Germinal center (tissue), 1 donor: ENCODE measurements at places on chromosomes 6 and 20.
A peak's percentile ranks its signal among the peaks of the same experiment; 100 is the strongest.

GRCh38 chr6:143361536-143362191, 88.8 kb downstream of the ADAT2 start:
- DNase-seq = no peak

DNA sequence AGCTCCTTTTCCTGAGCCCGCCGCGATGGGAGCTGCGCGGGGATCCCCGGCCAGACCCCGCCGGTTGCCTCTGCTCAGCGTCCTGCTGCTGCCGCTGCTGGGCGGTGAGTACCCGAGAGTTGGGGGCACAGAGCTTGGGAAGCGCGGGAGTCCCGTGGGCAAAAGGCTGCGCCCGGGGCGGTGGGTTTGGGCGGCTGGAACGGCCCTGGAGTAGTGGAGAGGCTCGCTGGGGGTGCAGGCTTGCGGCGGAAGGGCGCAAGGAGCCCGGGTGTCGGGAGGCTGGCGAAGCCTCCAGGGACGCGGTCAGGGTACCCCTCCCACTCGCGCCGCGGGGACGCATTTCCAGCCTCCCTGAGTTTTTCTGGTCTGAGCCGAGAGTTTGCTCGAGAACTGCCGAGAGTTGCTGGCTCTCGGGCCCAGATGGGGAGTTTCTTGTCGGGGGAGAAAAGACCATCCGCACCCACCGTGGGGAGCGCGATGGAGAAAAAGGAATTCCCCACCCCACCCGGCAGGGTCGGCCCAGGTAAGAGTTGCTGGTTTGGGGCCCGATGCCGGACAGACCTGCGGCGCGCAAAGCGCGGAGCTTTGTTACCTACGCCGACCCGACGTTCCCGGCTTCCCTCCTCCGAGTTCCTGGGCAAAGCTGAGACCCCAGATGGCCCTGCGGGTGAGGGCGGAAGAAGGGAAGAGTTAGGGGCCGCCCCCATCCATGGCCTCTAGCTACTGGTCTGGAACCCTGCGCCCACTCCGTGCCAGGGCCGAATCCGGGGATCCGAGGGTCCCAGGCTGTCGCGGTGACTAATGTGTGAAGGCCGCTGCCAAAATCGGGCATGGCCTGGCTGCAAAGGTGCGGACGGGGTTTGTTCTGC, 584 bp downstream of the PTK7 start:
- no peak for DNase-seq

GRCh38 chr6:121652223-121652622, 216.8 kb downstream of the GJA1 start:
- DNase-seq = no peak

GRCh38 chr6:106046116-106046853, 39.9 kb upstream of the PRDM1 start:
- DNase-seq = no peak

GRCh38 chr6:1604158-1605003, 5.3 kb upstream of the FOXC1 start:
- peak; percentile 73 for DNase-seq

DNA sequence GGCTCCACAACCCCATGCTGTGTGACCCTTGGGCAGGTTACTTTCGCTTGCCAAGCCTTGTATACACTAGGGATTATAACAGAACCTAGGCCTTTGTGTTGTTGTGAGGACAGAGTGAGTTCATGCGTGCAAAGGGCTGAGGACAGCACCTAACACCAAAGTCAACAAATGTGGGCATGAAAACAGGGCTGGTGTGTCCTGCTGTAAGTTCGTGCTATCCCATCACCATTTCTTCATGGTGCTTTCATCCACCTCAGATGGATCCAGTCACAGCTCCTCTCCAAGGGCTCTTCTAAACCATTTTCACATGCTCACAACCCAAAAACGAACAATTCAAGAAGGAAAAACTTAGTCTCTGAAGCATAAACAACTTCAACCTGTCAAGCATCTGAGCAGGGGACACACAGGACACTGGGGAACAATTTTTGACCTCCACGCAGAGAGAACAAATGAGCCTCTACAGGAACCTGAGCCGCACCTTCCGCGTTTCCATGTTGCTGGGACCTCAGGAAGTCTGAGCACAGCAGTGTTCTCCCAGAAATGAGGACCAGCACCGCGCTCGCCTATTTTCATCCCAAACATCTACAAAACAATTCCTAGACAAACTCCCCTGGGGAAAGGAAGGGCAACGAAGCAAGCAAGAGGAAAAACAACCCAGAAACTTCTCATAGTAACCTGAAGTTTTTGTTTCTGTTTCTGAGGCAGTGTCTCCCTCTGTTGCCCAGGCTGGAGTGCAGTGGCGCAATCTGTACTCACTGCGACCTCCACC, 3.1 kb downstream of the LRP11 start:
- DNase-seq = no peak

DNA sequence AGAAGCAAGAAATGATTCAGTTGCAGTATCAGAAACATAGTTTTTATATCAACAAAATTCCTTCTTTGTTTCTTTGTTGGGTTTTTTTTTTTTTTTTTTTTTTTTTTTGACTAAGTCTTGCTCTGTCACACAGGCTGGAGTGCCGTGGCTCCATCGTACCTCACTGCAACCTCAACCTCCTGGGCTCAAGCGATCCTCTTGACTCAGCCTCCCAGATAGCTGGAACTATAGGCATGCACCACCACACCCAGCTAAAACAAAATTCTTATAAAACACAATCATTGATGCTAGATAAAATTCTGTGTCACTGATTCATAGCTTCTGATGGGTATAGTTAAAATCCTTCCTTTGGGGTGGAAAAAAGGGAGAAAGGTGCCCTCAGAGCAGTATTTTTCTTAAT, 110.3 kb upstream of the TNFAIP3 start:
- DNase-seq = no peak

- DNase-seq = no peak
Observed at GRCh38 chr6:143279385-143279784, 171.1 kb downstream of the ADAT2 start.

GRCh38 chr6:159819932-159820640, 20.0 kb downstream of the PNLDC1 start:
- DNase-seq = peak; percentile 18

GRCh38 chr20:51070621-51071020, 47.7 kb upstream of the KCNG1 start:
- no peak for DNase-seq

- no peak for DNase-seq
Observed at GRCh38 chr6:149988550-149989346, 25.0 kb downstream of the ULBP1 start.

DNA sequence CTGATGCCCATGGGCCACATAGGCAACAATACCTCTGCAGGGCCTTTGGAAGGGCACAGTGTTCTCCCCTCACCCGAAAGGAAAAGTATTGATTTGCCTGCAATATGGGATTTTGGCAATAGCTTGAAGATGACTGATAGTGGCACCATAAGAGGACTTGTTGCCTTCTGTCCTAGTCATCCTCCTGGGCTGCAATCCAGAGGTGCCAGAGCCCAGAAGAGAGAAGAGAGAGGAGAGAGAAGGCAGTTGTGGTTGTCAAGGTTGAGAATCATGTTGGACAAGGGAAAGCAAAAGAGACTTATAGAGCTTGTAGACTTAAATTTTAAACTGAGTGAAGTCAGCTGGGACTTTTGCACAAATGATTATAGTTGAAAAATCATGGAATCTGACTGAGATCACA, 14.6 kb downstream of the HDGFL1 start:
- DNase-seq = no peak

- DNase-seq = peak; percentile 76
Observed at GRCh38 chr6:30541515-30542403, 14.5 kb downstream of the GNL1 start.

- no peak for DNase-seq
Observed at GRCh38 chr6:12250383-12250770, 39.8 kb upstream of the EDN1 start.

GRCh38 chr20:14219801-14220461, 117.5 kb downstream of the FLRT3 start:
- no peak for DNase-seq

GRCh38 chr20:25237610-25238318, 10.1 kb upstream of the PYGB start:
- no peak for DNase-seq

GRCh38 chr6:3571250-3571681, 114.4 kb upstream of the SLC22A23 start:
- no peak for DNase-seq

GRCh38 chr6:89214197-89214596, 3.0 kb downstream of the GABRR1 start:
- DNase-seq = no peak

- no peak for DNase-seq
Observed at GRCh38 chr6:30963641-30964040, 19.9 kb upstream of the MUC21 start.

DNA sequence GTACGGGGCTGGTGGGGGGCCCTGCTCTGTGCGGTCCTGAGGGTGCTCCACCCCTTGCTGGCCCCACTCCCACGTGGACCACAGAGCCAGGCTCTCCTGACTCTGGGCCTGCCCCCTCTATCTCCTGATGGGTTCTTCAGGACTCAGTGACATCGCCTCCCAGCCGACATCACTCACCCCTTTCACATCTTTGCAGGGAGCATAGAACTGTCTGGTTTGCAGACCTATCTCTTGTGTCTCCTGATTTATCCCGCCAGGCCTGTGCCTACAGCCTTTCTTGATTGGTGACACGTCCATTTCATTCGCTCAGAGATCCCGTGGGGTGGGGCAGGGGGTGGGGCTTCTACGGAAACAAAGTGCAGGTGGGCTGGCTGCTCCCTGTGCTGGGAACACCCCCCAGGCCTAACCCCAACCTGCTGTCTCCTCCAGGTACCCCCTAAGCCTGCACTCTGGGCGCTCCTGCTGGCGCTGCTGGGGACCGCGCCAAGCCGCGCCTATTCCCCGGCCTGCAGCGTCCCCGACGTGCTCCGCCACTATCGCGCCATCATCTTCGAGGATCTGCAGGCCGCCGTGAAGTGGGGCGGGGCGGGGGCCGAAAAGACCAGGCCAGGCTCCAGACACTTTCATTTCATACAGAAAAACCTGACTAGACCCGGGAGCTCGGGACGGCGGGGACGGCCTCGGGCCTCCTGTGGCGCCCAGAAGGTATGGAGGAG, 1.7 kb downstream of the C20orf204 start:
- DNase-seq = peak; percentile 47

DNA sequence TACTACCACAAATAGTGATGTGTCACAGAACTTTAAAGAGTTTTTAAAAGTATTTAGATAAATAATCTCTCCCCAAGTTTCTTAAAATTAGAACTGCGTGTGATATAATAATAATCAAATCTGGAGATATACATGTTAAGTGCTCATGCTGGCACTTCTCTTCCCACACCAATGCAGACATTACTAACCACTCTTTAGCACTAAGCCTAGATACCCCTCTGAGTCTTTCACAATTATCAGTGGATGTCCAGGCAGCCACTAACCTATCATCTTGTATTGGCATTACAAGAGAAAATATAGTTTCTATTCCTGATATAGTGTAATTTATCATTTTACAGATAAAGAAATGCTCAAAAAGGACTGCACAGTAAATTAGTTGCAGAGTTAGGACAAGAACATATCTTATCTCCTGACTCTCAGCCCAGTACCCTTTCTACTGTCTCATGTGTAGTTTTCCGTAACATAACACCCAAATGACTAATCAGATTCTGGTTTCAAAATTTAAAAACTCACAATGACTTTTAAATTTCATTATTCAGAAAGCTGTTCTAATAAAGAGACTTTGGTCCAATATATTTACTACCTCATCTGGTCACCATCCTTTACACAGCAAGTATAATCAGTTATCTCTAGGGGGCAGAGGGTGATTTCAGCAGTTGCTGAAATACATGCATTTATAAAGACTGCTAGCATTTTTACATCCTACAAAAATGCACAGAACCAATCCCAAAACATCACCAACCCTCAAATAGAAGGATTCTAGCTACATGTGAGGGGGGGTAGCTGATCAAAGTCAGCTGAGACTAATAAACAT, 215.5 kb upstream of the MCHR2 start:
- DNase-seq = no peak

DNA sequence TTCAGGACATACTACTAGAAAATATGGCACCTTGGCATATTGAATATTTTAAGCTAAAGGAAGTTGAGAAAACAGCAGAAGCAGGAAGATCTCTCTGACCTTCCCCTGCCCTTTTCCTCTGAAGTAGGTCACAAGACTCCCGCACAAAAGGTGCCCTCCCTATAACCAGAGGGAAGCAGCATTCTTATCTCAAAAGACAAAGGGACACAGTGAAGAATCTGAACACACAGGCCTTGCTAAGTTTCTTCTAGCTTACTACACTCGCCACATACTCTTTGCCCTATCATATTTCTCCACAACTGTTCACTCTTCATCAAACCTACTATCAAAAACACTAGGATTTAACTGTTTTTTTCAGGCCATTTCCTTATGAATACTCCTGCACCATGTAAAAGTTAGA, 151.2 kb downstream of the ELOVL4 start:
- no peak for DNase-seq

GRCh38 chr20:64043768-64044167, 5.7 kb downstream of the SOX18 start:
- no peak for DNase-seq

- DNase-seq = no peak
Observed at GRCh38 chr20:53707371-53708055, 113.9 kb upstream of the ZNF217 start.
